ENCODE measurements at places on chromosomes 5 and 9.

DNA sequence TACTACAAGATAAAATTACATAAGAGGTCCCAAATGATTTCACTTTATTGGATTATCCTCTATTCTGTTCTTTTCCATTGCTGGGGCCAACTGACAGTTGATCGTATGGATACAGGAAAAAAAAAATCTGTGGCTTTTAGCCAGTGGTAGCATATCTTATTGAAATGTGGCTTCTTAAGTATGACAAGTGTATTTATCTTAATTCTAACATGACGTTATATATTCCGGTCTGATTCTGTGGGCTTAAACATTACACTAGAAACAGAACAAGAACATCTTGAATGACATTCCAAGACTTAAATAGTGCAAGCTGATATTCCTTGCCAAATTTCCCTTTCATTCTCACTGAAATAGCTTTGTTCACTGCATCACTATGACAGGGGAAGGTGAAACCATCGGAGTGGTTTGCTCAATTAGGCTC is 117.9 kb downstream of the INSYN2B start:
- DNase-seq = no peak

GRCh38 chr9:111898331-111899096 is 1.9 kb downstream of the UGCG start:
- DNase-seq = no peak

- DNase-seq = peak; percentile 53
Measured at GRCh38 chr5:132369474-132370180, at the start of gene SLC22A5. TSS of gene SLC22A5 (plus strand) at chr5:132369710. CDS start at chr5:132369973, 263 bp downstream.

GRCh38 chr5:42807722-42808447 is 3.8 kb downstream of the SELENOP start:
- DNase-seq = no peak

DNA sequence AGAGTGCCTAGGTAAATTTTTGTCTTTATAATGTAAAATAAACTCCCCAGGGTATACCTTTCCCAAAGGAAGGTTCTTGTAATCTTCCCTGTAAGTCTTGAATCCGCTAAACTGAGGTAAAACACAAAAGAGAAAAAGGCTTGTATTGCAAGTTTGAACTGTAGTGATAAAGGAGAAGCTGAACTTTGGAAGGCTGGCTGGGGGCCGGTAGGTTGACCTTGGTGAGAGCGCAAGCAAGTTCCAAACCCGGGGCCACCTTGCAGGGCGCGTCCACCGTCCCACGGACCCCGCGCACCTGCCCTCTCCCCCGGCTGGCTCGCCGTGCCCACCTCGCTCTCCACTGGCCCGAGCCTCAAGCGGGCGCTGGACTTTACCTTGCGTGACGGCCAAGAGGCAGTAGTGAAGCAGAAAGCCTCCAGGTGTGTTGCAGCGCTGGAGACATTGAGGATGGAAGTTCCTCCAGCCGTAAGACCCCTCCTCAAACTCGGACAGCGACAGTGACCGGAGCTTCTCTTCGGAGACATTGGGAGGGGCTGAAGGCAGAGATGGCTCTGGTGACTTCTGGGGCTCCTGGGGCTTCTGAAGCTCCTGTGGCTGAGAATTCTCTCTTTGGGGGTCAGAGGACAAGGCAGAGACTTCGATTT is 428 bp downstream of the SLCO4C1 start:
- DNase-seq = no peak

DNA sequence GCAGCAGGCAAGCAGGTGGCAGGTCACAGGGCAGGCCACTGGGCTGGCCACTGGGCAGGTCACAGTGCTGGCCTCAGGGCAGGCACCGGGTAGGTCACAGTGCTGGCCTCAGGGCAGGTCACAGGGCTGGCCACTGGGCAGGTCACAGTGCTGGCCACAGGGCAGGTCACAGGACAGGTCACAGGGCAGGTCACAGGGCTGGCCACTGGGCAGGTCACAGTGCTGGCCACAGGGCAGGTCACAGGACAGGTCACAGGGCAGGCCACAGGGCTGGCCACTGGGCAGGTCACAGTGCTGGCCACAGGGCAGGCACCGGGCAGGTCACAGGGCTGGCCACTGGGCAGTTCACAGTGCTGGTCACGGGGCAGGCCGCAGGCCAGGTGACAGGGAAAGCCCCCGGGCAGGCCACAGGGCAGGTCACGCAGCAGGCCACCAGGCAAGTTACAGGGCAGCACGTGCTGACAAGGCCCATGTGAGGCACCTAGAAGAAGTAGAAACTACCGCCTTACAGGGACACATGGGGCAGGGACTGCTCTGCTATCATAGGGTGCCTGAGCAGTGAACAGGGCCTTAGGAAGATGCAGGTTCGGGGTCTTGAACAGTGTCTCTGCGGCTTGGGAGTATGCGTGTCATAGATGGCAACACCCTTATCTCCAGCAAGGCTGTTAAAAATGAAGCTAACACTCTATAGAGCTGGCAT is 18.6 kb upstream of the MED10 start:
- DNase-seq = no peak

DNA sequence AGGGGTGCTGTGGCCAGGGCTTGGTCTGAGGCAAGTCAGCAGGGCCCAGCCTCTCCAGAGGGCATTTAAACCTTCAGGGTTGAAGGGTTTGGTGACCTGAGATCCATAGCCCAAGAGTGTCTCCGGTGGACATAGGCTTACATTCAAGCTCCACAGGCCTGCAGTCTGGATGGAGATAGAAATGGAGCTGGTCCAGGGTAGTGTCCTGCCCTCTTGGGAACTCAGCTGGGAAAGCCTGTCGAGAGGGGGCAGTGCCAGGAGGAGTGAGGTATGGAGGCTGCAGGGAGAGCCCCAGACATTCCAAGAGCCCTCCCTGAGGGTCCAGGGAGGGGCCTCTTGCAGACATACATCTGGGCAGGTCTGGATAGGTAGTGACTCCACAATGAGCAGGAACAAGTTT is 177.0 kb upstream of the MVB12B start:
- DNase-seq = no peak

DNA sequence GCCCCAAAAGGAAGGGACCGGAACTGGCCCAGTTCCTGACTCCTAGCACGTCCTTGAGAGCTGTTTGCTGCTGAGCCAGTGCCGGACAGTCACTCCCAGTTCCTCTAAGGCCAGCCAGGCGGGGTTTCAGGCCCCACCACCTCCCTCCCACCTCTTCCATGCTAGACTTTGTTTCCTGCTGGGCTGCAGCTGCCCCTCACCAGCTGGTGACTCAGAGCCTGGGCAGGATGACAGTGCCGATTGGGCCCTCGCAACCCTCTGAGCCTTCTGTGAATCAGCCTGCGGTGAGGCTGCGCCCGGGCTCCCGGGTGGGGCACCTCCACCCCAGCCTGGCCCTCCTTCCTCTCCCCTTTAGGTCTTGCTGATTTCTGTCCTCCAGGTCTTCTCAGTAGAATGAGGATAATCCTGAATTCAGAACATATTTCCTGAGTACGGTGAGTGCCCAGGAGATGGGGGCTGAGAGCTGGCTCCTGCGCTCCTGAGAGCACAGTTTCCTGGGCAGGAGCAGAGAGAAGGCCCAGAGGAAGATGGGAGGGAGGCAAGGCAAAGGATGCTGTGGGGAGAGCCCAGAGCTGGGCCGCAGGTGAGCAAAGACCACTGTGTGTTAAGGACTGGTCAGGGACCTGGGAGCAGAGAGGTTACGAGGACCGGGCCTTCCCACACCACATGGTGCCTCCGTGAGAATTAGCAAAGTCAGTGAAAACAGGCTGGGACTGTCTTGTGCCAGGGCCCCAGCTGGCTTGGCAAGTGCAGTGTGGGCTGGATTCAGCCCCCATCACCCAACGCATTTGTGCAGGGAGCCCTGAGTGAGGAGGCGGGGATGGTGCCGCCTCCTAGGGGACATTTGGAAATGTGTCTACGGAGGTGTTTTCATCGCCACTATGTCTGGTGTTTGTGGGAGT is 32.9 kb upstream of the STXBP1 start:
- no peak for DNase-seq

DNA sequence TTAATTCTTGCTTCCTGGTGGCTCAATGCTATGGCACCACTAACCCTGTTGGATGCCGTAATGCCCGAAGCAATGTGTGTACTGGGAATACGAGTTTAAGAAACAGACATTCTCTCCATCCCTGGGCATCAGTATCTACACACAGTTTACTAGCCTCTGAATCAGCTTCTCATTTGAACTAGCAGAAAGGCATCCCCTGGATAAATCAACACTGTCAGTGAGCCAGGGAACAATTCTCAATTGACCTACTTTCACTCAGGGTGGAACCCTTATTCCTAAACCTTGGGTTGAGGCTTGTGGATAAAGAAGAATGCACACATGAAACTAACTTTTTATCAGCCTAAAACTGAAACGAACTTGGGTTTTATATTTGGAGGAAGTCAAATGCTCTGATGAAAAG is 331.0 kb downstream of the GADD45G start:
- DNase-seq = no peak

- DNase-seq = no peak
Measured at GRCh38 chr5:172342918-172343317, 59.4 kb upstream of the UBTD2 start.

- no peak for DNase-seq
Measured at GRCh38 chr5:66382152-66382551, 214.0 kb upstream of the MAST4 start.

- DNase-seq = no peak
Measured at GRCh38 chr9:129006328-129007034, 21.6 kb downstream of the SH3GLB2 start.

DNA sequence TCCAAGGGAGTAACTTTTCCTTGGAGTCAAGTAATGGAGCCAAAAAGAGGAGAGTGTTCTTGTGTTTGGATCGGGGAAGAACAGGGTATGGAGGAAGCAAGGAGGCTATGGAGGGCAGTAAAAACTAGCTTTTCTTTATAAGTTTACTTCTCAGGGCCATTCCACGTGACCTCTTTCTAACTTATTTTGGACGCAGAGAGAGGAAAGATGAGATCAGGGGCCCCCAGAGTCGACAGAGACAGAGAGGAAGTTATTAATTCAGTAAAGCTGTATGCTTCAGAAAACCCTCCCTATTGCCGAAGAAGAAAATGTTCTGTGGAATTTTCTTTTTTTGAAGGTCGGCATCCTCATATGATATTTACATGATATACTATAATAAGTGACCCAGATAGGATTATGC is 233.8 kb upstream of the MPDZ start:
- no peak for DNase-seq

- no peak for DNase-seq
Measured at GRCh38 chr5:14998491-14998890, 126.9 kb upstream of the ANKH start.

GRCh38 chr5:175467983-175468690 is 10.2 kb upstream of the SFXN1 start:
- no peak for DNase-seq

- no peak for DNase-seq
Measured at GRCh38 chr9:22111176-22111953, 102.3 kb upstream of the CDKN2B start.

DNA sequence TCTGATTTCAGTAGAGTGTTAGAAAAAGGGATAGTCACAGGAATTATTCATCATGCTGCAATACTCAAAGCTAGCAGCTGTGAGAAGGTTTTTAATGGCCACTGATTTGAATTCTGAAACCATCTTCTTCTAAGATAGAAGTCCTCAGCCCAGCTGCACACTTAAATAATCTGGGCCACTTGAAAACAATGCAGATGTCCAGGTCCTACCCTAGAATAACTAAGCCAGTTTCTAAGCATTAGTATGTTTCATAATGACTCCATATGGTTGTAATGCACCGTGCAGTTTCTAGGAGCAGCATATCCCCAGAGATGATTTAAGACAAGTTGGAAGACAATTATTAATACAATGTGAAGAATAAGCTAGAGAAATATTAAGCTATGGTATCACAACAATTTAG is 159.9 kb upstream of the FBXL17 start:
- DNase-seq = no peak

All from NCI-H187 (cell line).